ENCODE measurements at places on chromosomes 13 and 19.

- DNase-seq: no peak
These were observed 51.7 kb downstream of the C1QTNF9 start for GRCh38 chr13:24361113-24361512.

DNA sequence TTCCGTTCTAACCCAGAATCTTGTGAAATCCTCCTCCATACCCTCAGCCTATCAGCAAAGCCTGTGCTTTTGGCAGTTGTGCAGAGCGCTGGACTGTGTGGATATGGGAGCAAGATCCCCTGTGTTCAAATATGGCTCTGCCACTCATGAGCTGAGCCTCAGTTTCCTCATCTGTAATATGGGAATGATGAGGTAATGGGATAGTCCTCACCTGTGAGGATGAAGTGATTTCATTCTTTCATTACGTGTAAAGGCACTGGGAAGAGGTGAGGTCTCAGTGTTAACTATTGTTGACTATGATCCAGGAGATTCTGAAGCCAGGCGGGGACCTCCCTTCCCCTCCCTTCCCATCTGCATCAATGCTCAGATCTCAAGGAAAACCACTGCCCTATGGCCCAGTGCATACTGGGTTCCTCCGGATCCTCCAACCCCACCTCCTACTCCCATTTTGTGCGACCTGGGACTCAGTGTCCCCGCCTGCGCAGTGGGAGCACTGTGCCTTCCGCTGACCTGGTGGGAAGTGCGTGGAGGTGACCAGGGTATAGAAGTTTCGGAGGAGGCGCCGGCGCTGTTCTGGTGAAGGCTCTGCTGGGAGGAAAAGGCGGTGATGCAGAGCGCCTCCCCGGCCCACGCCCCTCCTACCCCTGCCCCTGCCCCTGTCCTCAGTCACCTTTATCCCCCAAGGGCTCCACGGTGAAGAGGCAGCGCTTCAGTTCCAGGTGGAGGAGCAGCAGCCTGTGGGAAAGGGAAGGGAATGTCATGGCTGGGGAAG, 5.0 kb downstream of the FUZ start:
- DNase-seq: no peak

GRCh38 chr19:29700498-29700897, 14.6 kb downstream of the C19orf12 start:
- DNase-seq: no peak

DNA sequence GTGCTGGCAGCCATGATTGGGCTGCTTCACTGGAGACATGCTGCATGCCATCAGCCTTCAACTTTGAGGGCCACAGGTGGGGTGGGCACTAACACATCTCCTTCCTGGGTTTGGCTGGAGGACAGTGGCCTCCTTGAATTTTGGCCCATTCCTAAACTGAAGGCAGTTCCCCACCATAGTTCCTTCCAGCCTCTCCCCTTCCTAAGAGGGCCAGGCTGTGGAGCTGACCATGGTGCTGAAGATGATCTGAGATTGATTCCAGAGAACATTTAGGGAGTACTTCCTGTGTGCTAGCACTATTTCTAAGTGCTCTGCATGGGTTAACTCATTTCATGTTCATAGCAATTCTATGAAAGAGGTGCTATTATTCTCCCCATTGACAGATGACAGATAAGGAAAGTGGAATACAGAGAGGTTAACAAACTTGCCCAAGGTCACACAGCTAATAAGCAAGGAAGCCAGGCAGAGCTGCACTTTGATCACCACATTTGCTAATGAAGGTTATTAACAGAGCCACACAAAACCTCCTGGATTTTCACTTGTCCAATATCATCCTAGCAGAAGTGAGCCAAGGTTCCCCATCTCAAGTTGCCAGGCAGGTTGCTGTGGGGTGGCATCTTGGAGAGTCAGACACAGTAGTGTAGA, 175.3 kb downstream of the ZIC5 start:
- no peak for DNase-seq

DNA sequence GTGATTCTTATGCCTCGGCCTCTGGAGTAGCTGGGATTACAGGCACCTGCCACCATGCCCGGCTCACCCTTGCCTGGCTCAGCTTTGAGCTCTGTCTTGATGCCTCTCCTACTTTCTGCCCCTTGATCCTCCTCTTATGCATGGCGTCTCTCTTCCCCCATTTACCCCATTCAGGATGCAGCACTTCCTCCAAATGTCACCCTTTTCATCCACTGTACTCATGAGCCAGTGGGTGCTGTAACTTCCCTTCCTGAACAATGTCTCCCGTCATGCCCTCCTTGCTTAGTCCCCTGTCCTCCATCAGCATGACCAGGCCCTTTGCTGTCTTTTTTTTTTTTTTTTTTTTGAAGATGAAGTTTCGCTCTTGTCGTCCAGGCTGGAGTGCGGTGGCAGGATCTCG, 3.4 kb upstream of the SIGLEC9 start:
- DNase-seq: no peak

GRCh38 chr13:51453959-51454703, 1.3 kb upstream of the INTS6 start:
- no peak for DNase-seq

DNA sequence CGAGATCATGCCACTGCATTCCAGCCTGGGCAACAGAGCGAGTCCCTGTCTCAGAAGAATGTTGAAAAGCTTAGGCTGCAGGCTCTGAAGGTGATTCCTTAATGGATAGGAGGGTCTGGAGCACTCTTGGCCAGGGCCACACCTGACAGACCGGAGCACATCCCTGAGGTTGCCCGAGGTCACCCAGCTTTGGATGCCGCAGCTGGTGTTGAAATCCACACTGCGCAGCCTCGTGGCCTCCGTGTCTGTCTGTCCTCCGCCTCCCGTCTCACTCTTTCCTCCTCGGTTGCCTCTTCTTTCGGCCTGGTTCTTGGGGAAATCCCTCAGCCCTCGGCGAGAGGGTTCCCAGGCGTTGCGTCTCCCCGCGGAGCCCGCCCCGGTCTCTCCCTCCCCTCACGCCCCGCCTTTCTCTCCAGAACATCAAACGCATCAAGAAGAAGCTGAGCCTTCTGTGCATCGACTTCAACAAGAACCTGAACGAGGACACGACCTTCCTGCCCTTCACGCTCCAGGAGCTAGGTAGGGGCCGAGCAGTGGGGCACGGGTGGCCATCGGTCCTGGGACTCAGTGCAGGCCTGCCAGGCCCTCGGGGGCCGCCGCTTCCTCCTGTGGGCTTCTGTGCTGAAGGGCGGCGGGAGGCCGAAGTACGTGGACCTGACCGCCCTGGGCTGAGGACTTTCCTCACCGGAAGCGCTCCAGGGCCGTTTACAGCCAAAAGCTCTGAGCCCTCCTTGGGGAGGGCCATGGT, 14.1 kb downstream of the THOP1 start:
- DNase-seq: no peak

- DNase-seq: no peak
These were observed 107.4 kb upstream of the SLC7A1 start for GRCh38 chr13:29702912-29703351.
